Left ventricle myocardium inferior (tissue), 1 donor: ENCODE measurements at places on chromosomes 2 and 18.

GRCh38 chr2:24881158-24881557 is 38.9 kb downstream of the ADCY3 start:
- no peak for DNase-seq

DNA sequence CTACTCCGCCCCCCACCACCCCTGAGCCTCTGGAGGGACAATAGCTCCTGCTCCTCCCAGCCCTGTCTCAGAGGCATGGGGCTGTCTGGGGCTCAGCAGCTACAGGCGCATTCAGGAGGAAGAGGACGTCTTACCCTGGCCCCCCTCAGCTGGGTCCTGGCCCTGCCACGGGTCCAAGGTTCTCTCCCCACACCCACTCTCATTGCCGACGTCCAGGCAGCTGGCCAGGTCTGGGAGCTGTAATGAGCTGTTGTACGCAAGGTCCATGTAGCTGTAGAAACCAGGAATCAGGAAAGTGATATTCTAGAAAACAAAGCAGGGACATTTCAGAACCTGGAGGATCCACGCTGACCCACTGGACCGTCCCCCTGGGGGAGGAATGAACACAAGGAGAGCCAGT is 13.5 kb downstream of the PASK start:
- no peak for DNase-seq

DNA sequence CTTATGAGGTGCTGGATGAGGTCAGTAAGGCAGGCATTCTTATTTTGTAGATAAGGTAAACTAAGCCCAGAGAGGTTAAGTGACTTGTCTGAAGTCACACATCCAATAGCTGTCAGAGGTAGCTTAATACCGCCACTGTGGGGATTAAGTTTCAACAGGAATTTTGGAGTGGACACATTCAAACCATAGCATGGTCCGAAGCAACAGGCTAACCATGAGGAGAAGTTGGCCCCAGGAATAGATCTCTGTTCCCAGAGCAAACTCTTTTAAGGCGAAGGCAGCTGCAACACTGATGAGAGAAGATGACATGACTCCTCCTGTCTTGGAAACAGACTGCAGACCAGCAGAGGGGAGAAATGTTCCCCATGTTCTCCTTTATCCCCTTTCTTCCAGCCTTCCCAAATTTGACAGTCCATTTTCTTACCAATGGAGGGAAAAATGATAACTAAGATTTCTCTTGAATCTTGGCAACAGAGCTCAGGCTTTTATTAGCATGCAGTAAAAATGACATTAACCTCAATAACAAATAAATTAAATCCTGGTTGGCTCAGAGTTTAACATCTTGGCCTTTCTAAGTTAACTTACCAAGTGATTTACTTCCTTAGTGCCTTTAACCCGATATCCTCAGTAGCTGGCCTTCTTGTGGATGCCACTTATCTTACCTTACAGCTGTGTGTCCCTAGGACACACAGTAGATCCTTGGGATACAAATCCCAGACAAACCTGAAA is 67.9 kb upstream of the STPG4 start:
- no peak for DNase-seq

- DNase-seq, result no peak
Measured at GRCh38 chr2:237585590-237586221, 4.8 kb downstream of the RAB17 start.
